ENCODE measurements at places on chromosomes 5 and 9.

GRCh38 chr5:180825768-180826525 lies 23.3 kb upstream of the MGAT1 start:
- peak; percentile 84 for DNase-seq

GRCh38 chr5:13763719-13764118 lies 180.8 kb downstream of the DNAH5 start:
- peak; percentile 1 for DNase-seq

DNA sequence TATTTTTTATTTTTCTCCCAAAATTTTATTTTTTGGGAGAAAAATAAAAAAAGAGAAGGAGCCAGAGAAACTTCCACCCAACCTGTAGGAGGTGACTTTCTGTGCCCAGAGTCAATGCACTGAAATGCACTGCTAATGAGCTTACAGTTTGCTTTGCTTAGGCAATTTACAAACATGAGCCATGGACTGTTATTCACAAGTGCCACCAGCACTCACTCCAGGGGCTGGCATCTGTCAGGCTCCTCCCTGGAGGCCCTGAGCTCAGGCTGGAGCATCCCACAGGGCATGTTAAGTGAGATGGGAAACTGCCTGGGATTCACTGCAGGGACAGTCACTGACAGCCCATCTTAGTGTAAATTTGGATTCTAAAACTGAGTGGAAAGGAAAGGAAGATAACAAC lies 74.9 kb downstream of the FANCC start:
- DNase-seq, result no peak

GRCh38 chr5:142613271-142613671 lies 72.6 kb downstream of the FGF1 start:
- no peak for DNase-seq

DNA sequence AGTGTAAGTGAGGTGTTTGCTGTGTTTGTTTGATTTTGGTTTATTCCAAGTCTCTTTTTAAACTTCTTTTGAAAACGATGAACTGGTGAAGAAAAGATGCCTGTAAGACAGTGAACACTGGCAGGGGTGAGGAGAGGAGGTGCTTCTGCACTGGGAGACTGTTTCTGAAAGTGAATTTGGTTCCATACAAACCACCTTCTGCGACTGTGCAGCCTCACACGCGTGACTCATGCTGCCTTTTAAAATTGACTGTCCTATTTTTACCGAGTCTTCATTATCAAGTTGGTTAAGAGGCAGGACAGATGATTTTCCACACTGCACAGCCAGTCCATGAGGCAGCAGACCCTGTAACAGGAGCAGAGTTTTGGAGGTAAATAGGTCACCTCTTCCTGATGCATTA lies 340.6 kb downstream of the MTRR start:
- DNase-seq, result no peak

GRCh38 chr5:145855763-145856267 lies 17.0 kb downstream of the GRXCR2 start:
- no peak for DNase-seq
